ENCODE measurements at places on chromosomes 1 and 21.
A peak's percentile ranks its signal among the peaks of the same experiment; 100 is the strongest.

- DNase-seq, result peak; percentile 7
These were observed 30.4 kb downstream of the KCNN3 start for GRCh38 chr1:154839691-154840090.

- peak; percentile 31 for DNase-seq
These were observed 56.0 kb downstream of the KANK4 start for GRCh38 chr1:62263006-62263813.

DNA sequence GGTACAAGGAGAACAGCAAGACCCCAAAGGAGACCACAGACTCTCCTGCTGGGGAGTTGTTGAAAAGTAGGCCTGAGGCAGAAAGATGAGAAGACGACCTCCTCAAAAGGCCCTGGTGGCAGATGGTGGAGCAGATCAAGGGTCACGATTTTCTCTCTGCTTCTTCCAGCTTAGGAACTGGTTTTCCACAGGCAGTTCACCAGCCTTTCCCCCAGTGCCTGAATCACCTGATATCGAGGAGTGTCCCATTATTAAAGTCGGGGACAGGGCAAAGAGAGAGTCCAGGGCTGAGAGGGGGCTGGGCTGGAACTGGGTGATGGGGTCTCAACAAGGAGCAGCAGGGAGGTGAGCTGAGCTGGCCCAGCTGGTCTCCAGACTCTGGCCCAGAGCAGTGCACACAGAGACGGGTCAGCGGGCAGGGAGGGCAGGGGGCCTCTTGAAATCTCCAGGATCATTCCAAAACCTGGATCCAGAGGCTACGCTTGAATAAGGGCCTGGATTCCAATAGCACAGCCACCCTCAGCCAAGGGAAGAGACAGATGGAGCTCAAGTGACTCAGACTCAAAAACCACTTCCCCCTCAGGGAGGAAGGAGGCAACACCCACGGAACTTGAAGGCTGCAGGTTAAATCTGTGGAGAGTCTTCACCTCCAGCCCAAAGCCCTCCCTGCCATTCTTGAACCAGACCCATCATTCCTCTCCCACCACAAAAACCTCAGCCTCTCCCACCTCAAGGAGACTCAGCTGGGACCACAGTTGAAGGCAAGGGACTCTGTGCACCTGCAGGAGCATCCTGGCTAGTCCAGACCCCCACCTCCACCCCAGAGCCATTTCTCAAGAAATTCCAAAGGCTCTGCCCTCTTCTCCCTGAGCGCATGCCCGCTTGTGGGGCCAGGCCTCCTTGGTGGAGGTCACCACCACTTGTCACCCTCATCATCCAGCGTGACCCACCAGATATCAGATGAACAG is at the start of gene S100A5:
Gene S100A5, minus strand, starts transcription at position 541 of the 968 bp plus-strand sequence. CDS start 743 bp downstream, outside the sequence.
- DNase-seq, result peak; percentile 71

DNA sequence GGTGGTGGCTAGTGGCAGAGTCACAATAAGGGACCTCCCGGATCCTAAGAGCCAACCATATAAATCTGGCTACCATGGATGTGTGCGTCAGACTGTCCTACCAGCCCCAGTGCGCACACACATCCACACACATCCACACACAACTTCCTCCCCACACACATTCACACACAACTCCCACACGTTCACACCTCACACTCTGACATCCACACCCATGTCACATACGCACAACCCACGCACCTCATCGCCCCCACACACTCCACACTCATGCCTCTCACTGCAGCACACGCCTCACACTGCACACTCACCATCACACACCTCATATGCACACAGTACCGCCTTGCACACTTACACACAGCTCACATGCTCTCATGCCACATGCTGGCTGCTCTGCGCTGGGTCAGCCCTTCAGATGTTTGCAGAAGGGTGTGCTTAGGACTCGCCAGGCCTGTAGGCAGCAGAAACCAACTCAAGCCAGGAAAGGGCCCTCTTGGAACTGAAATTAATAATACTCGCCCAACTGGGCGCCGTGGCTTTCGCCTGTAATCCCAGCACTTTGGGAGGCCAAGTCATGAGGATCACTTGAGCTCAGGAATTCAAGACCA is 3.0 kb downstream of the LDLRAD2 start:
- no peak for DNase-seq

- no peak for DNase-seq
These were observed 2.9 kb downstream of the RRP1B start for GRCh38 chr21:43662286-43662685.

DNA sequence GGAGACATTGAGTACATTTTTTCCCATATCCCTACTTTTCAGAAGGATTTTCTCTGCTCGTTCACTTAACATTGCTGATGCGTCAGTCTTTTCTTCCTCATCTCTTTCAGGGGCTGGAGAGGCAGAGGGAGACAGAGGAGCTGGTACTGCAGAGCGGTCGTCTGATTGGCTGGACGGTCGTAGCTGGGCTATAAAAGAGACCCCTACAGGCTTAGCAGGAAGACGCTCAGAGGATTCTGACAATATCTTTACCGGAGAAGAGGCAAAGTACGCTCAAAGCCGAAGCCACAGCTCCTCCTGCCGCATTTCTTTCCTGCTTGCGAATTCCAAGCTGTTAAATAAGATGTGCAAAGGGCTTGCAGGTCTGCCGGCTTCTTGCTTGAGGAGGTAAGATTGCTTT is at the start of gene RGS4:
Gene RGS4, plus strand, starts transcription at position 220 of the 400 bp plus-strand sequence. Its CDS starts 124 bp downstream, at position 344.
- DNase-seq, result peak; percentile 95

DNA sequence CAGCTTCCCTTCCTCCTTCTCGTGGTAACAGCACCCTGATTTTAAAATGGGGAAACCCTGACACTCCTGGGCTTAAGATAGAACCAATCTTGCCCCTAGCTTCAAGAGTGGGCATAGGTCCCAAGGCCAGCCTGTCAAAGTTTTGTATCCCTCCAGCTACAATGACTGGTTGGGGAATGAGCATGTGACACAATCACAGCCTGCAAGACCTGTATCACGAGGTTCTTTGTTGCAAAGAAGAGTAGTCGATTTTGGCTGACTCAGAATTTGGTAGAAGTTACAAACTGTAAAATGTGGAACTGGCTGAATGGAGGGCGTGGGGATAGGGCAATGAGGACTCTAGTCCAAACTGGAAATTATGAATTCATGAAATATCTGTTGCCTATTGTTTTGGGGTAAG is 18.7 kb downstream of the CTSK start:
- no peak for DNase-seq

- DNase-seq, result no peak
These were observed 447.7 kb upstream of the USP24 start for GRCh38 chr1:55662875-55663274.
